ENCODE measurements at places on chromosomes 1 and 21.

DNA sequence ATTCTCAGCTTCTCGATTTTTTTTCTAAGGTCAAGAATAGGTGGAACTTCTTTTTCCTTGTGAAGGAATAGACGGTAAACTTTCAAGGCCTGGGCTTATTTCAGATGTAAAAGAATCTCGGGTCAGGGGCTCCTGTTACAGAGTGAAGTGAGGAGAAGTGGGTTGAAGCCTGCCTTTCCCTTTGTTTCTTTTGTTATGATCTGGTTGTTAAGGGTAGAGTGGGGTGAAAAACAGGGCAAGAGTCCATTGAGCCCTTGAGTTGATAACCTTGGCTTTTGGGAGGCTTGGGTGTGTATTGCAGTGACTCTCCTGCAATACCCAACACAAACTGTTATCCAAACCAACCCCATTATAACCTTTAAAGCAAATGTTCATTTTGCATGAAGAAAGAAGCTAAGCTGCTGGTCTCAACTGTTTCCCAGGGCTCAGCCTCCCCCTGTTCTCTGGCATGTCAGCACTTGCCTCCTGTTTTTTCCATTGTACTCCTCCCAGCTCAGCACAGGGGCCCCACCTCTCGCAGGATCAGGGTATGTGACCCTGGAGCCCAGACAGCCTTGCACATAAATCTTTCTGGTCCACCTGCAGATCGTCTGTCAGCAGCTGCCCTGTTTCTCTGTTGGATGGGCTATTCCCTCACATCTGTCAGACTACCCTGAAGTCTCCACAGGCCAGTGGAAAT is 102.4 kb downstream of the CACHD1 start:
- no peak overlapping the region for H3K4me3 ChIP-seq
- DNase-seq, result no peak
- no peaks in the 10 kb centered on the region for H3K27me3 ChIP-seq

DNA sequence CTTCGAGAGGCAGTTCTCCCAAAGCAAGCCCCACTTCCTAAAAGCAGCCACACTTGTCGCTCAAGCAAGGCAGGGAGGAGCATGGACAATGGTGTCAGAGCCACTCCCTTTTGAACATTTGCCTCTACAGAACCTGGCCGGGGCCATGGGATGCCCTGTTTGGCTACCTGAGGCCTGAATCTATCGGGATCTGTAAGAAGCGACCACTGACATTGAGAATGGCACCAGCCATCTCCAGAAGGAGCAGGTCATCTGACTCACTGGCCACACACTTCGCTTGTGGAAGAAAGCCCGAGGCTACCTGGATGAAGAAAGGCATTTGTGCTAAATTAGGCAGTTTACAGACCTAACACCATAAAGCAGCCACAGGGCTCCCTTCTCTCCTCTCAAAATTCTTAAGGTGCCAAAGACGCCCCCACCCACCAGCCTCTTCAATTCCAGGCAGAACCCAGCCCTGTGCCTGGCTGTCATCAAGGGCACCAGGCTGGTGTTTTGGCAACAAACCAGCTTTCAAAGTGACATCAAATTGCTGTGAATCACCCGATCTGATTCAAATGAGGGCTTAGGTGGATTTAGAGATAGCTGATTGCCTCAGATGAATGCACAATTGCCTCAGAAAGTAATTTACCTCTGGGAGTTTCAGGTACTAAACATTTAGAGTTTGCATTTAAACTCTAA is 104.8 kb downstream of the ETS2 start:
- H3K4me1 ChIP-seq, result peaks cover 72% of the 10 kb centered on the region
- no peak for DNase-seq
- H3K36me3 ChIP-seq, result no peaks in the 10 kb centered on the region
- peak overlapping the region; percentile 70 for H3K27ac ChIP-seq
- no peak overlapping the region for H3K4me3 ChIP-seq

DNA sequence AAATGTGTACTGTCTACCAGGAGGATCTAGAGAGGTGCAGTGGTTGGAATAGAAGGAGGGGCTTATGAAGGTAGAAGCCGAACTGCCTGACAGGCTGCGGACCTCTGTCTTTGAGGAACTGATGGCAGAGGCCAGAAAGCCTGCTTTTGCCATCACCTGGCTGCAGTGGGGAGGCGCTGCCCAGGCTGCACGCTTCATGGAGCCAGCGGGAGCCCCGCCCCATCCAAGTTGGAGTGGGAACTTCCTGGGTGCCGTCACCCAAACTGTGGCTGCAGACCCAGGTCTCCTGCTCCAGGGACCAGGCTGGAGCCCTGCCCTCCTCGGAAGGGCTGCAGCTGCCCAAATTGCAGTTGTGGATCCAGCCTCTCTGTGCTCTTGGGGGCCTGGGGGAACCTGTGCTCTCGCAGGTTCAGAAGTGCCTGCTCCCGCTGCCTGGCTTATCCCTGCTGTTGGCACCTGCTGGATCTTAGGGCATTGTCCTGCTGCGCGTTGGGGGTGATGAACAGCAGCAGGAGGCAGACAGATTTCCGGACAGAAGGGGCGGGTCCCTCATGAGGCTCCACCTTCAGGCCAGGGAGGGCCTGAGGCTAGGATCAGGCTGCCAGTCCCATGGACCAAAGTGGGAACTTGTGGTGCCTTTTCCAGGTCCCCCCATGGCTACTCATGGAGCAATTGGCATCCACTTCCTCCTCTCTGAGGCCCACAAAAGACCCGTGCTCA is 118.0 kb upstream of the PLPPR4 start:
- DNase-seq, result no peak
- no peak overlapping the region for H3K4me3 ChIP-seq
- H3K36me3 ChIP-seq, result no peaks in the 10 kb centered on the region
- no peaks in the 10 kb centered on the region for H3K4me1 ChIP-seq
- no peaks in the 10 kb centered on the region for H3K27me3 ChIP-seq

DNA sequence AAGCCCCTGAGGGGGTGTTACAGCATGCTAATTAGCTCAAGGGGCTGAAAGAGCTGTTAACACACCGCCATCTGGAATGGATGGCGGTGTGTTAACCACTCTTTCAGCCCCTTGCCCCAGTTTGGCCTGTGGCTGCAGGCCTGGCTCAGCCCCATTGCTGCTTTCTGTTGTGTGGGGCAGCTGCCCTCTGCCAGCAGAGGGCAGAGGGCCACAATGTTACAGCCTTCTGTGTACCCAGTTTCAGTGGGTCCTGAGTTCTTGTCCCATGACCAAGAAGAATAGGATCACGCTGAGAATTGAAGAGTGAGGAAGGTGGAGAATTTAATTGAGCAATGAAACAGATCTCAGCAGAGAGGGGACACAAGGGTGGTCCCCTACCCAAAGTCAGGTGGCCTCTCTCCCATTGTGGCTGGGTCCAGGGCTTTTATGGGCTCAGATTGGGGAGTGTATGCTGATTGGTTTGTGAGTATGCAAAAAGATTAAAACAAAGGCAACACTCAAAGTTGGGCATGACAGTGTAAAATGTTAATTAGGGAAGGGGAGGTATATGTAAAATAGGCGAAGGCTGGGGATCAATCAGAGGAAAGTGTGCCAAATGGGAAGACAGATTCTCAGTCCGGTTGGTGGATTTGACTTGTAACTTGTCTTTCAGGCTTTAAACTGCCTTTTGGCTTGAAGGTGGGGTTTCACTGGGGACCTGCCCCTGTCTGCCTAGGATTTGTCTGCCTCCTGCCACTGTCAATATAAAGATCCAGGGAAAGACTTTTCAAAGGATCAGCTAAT is 142.2 kb downstream of the RABGAP1L start:
- H3K27me3 ChIP-seq, result no peaks in the 10 kb centered on the region
- H3K36me3 ChIP-seq, result no peaks in the 10 kb centered on the region
- no peak overlapping the region for H3K27ac ChIP-seq
- DNase-seq, result no peak
- no peak overlapping the region for H3K4me3 ChIP-seq
- no peaks in the 10 kb centered on the region for H3K4me1 ChIP-seq

DNA sequence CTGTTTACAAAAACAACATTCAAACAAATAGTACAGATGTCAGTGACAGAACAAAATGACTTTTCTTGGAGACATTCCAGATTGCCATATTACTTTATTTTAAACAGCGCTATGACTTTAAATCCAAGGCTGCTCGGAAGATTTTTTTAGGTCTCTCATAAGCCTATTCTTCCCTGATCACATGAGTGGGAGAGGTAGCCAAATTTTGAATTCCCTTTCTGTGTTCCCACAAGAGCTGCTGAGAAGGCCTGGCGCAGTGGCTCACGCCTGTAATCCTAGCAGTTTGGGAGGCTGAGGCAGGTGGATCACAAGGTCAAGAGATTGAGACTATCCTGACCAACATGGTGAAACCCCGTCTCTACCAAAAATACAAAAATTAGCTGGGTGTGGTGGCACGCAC is 53.7 kb downstream of the SLC35A3 start:
- H3K4me3 ChIP-seq, result no peak overlapping the region
- no peak for DNase-seq
- H3K4me1 ChIP-seq, result no peaks in the 10 kb centered on the region
- peaks cover 3% of the 10 kb centered on the region for H3K36me3 ChIP-seq
- H3K27me3 ChIP-seq, result no peaks in the 10 kb centered on the region

All from keratinocyte (primary cell).